ENCODE measurements at places on chromosomes 7 and 10.

DNA sequence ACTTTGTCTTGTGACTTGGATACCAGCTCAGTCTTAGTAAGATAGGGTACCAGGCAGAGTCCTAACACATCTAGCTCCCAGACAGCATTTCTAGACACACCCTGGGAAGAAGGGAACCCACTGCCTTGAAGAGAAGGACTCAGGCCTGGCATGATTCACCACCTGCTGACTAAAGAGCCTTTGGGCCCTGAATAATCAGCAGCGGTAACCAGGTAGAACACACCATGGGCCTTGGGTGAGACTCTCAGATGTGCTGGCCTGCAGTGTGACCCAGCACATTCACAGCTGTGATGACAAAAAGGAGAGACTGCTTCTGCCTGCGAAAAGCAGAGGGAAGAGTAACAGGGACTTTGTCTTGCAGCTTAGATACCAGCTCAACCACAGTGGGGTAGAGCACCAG, 10.4 kb upstream of the TNKS2 start:
- DNase-seq = no peak

- DNase-seq = no peak
Measured at GRCh38 chr10:1085258-1085657, 29.1 kb downstream of the WDR37 start.

GRCh38 chr7:43586251-43586900, 3.5 kb downstream of the STK17A start:
- peak; percentile 77 for DNase-seq

GRCh38 chr10:25261558-25261957, 86.8 kb downstream of the GPR158 start:
- DNase-seq = no peak

DNA sequence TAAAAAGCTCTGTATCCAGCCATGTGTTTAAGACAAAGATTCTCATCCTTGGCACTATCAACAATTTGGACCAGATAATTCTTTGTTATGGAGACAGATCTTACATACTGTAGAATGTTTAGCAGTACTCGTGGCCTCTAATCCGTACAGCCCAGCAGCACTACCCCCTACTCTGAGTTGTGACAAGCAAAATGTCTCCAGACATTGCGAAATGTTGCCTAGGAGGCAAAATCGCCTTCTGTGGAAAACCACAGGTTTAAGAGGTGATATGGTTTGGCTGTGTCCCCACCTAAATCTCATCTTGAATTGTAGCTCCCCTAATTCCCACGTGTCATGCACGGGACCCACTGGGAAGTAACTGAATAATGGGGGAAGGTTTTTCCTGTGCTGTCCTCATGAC, 186.7 kb downstream of the CHCHD3 start:
- DNase-seq = peak; percentile 8

DNA sequence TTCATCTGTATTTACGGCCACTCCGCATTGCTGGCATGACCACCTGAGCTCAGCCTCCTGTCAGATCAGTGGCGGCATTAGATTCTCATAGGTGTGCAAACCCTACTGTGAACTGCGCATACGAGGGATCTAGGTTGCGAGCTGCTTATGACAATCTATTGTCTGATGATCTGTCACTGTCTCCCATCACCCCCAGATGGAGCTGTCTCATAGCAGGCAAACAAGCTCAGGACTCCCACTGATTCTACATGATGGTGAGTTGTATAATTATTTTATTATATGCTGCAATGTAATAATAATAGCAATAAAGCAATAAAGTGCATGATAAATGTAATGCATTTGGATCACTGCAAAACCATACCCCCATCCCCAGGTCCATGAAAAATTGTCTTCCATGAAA, 1172.9 kb upstream of the AUTS2 start:
- no peak for DNase-seq

GRCh38 chr10:60266513-60266912, 123.2 kb downstream of the ANK3 start:
- no peak for DNase-seq

DNA sequence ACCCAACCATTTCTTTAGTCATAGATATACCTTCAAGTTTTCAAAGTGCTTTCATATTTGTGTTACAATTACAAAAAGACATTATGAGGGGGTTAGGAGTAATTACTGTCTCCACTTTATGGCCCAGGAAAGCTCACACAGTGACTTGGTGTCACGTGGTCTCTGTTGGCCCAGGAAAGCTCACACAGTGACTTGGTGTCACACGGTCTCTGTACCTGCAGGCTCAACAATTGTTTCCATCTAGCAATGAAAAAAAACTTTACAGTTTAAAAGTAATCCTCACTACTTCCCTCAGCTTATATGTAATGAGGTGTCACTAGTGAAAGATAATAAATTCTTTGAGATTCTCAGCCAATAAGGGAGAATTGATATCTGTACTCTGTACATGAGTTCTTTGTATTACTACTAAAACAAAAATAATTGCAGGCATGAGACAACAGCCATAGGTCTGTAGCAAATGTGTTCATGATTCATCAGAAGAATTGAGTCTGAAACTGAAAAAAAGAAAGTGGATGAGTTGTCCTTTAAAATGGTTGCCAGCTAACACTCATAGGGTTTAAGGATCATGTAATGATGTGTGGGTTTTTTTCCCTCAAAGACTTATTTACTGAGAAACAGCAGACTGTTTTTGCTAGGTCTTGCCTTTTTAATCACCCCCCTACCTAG, 10.9 kb downstream of the OGDH start:
- DNase-seq = peak; percentile 70

- DNase-seq = no peak
Measured at GRCh38 chr7:486216-486743, 33.4 kb downstream of the PDGFA start.

DNA sequence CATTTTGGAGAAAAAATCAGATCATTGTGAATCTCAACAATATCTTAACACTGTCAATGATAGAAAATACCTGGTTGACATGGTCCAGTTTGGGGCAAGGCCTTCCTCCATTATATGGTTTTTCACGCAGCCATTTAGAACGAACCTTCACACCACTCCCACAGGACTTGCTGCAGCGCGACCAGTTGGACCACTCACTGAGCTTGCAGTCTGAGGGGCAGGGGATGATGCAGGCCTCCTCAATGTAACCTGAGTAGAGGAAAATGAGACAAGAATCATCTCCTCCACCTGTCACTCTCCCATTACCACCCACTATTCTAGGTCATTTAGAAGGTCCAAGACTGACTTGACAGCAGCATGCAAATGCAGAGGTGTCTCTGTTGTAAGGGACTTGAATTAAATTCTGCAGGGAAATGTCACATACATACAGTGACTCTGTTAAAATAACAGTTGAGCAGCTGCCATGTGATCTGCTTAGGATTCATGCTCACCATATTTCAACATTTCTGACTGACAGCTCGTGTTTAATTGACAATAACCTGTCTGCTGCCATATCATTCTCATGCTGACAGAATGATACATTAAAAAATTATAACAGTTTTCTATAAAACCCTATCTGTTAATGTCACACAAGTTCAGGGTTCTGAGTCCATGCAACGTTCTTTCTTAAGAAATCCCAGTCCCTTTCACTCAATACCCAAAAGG, 403.0 kb downstream of the THSD7A start:
- no peak for DNase-seq

GRCh38 chr7:132247995-132248618, 328.2 kb downstream of the PLXNA4 start:
- DNase-seq = no peak

All from astrocyte (in vitro differentiated cells and primary cell).